Effector CD4-positive, alpha-beta T cell (primary cell): ENCODE measurements at places on chromosomes 4 and X.
A peak's percentile ranks its signal among the peaks of the same experiment; 100 is the strongest.

DNA sequence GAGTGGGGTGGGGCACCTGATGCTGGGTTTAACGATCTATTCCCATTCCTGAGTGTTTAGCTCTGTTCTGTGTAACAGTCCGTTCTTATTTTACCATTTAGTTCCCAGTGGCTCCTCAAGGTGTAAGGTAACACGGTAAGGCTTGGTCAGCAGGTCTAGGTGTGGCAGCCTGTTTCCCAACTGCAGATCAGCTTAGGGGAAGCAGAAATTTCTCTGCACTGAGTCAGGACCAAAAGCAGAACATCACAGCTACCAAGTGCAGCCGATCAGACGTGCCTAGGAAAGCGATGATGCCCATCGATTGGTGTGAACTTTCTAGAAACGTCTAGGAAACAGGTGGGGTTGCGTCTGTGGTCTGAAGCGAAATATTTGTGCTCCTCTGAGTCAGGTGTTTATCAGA is 240.1 kb downstream of the STIM2 start:
- no peak for DNase-seq

- peak; percentile 56 for DNase-seq
These were observed 4.5 kb downstream of the NBDY start for GRCh38 chrX:56733459-56734046.

DNA sequence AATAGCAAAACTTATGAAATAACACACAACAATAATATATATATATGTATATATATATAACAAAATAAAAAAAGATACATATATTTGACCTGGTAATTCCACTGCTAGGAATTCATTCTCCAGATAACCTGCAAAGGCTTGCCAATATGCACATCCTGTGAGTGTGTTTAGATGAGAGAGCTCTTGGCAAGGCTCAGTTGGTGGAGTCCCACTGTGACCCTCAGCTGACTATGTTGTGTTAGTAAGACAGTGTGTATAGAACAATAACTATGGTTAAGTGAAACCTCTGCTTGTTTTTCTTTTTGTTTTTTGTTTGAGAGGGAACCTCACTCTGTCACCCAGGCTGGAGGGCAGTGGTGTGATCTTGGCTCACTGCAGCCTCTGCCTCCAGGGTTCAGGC is 39.5 kb upstream of the RBMX start:
- DNase-seq: no peak

DNA sequence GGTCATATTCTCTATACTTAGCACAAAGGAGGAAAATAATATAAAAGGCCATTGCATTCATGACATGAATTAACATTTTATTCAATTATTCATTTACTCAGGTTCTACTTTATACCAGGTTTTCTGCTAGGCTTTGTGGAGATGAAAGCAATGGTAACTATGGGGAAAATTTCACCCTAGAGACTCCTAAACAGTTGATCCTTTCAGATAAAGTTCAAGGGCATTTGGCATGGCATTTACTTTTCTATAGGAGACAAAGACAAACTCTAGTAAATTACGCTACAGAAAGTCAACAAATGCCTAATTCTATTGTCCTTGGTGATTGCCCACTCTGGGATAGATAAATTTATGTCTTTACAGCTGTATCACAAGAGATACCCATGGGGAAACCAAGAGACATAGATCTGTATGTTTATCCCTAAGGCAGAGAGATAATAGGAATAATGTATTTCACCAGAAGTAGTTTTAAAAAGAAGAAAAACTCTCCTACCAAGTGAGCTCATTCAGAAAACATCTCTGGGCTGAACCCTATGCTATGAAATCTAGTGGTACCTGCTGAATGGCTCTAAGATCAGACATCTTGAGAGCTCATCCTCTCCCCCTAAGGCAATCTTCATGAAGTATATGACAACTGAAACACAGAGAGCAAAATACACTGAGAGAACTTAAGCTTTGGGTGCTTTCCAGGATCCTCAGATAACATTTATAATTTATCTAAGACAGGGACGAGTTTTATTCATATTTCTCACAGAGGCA is 316.7 kb downstream of the ANTXR2 start:
- DNase-seq: no peak

DNA sequence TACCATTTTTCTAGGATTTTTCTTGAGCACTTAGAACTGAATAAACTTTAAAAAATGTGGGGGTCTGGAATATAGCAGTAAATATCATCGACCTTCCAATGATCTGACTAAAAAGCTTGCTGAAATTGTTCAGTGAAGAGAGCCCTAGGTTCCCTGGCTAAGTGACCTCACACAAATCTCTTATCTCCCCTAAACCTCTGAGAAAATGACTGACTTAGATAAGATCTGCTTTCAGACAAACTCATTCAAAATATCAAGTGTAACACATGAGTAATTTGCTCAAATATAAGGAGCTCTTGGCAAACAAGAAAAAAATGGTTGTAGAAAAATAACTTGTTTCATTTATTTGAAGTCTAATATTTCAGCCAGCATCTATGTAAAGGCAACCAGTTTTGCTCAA is 441.7 kb upstream of the SLIT2 start:
- no peak for DNase-seq

DNA sequence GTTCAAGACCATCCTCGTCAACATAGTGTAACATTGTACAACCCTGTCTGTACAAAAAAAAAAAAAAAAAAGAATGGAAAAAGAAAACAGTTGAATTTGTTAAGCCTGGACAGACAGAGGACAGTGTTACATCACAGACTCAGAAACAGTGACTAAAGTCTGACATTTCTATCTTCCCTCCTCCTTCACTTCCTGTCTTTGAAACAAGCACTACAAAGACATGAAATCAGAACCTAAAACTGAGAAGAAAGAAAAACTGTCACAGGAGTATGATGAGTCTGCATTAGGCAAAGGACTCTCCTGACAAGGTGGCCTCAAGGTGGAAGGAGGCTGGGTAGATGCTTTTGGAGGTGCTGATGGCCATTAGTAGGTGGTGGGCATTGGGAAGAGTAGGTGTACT is 126.7 kb downstream of the RBM47 start:
- DNase-seq: no peak

DNA sequence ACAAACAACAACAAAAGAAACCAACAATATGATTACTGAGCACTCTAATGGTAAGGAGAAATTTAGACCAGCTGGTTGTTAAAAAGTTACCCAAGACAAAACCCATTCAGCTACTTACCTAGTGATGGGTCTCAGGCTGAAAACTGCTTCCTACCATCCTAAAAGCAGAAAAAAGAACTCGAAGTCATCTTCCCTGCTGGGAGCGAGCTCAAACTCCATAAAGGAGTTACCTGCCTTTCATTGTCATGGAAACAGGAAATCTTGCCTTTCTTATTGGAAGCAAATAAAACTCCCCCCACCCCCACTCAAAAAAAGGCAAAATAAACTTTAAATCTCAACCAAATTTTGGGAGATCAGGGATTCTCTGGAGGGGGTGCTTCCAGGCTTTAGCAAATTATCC is 1478.3 kb downstream of the C4orf33 start:
- DNase-seq: no peak

DNA sequence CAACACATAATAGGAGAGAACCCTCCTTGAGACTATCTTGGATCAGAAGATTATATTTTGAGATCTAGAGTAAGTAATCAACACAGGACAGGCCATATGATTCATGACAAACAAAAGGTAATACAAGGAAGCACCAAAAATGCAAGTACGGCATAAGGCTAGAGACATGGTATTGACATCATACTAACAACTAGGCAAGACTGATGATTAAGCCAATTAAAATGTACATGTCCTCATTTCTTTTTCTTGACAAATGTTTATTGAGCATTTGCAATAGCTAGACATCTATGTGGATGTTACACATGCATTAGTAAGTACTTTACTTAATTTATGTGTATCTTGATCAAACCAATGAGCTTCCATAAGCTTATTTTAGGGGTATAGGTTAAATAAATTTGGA is 695.7 kb upstream of the GALNTL6 start:
- no peak for DNase-seq

DNA sequence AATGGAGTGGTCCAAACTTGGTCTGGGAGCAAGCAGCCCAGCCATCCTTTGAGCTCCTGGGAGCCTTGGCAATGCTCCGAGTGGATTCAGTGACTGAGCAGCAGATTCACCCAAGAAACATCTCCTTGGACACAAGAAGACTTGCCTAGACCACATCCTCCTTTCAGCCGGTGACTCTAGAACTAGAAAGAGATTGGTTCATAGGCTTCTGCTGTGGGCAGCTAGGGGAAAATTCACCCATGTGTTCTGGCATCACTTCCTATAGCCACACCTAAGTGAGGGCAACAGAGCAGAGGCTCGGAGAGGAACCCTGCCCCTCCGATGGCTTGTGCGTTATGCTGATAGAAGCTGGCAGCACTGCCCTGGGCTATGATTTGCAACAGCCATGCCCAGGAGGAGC is 16.0 kb downstream of the ZNF275 start:
- DNase-seq: no peak

- no peak for DNase-seq
These were observed 1393.1 kb upstream of the DIAPH2 start for GRCh38 chrX:95291561-95291960.

GRCh38 chr4:146814750-146815149 is 130.9 kb downstream of the TTC29 start:
- DNase-seq: no peak

DNA sequence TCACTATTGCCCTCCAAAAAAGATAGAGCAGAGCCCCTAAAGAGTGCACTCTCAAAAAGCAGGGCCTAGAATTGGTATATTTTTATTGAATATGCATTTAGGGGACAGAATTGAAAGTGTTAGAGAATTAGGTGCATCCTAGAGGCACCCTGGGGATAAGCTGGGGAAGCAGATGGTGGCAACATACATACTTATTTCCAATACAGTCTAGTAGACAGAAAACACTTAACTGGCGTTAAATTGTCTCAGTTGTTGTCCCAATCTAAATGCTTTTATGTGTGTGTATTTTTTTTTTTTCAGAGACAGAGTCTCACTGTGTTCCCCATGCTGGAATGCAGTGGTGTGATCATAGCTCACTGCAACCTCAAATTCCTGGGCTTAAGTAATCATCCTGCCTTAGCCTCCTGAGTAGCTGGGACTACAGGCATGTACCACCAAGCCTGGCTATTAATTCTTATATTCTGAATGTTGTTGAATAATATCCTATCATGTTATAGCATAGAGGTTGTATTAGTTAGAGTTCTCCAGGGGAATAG is 481.8 kb downstream of the GRXCR1 start:
- DNase-seq: no peak

DNA sequence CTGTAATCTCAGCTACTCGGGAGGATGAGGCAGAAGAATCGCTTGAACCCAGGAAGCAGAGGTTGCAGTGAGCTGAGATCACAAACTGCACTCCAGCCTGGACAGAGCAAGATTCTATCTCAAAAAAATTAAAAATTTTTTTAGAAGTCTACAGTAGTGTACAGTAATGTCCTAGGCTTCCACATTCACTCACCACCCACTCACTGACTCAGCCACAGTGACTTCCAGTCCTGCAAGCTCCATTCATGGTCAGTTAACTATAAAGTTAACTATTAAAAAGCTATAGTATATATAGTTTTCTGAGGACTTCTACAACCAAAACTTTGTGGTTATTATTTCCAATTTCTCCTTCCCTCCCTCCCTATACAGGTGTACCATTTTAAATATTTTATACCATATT is 34.7 kb upstream of the NEUROG2 start:
- no peak for DNase-seq

- no peak for DNase-seq
These were observed 243.3 kb downstream of the CBR4 start for GRCh38 chr4:168766604-168767316.

GRCh38 chr4:115515772-115516171 is 402.4 kb upstream of the NDST4 start:
- no peak for DNase-seq

DNA sequence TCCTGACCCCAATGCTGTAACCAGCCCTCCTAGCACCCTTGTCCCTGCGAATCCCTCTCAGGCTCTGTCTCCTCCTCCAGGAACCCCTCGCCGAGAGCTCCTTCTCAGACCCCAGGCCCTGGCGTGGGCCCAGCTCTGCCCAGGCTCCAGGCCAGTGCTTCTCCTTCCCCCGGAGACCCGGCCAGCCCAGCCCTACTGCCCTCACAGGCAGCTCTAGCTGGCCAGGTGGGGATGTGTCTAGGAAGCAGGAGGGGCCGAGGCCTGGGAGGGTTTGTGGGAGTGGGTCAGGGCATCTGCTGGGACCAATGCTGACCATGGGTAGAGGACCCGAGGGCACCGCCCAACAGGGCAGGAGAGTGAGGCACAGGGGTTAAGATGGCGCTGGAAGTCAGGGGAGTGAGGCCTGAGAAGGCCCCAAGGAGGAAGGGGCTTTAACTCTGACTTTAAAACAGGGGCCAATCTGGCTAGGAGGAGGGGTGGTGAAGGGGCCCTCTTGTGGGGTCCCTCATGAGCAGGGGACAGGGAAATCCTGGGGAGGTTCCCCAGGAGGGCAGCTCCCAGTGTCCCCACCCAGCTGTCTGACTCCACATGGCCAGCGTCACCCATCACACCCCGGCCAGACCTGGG is 64.7 kb upstream of the NKX1-1 start:
- no peak for DNase-seq

- no peak for DNase-seq
These were observed 1849.7 kb downstream of the PCDH7 start for GRCh38 chr4:32569861-32570260.

DNA sequence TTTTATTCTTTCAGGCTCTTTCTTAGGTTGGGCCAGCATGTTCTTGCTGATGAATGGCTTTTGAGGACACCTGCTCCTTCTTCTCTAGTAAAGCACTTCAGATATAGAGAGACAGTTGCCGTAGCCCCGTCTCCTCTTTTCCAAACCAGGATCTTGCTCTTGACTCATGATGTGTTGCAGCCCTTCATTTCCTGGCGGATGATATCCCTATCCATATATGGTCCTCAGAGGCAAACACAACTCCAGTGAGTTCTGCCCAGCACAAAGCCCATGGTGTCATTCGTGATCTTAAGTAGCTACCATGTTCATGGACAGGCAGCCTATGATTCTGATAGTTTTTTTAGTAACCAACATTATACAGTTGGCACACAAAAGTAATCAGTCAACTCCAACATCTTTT is 59.8 kb upstream of the ACSL1 start:
- no peak for DNase-seq

DNA sequence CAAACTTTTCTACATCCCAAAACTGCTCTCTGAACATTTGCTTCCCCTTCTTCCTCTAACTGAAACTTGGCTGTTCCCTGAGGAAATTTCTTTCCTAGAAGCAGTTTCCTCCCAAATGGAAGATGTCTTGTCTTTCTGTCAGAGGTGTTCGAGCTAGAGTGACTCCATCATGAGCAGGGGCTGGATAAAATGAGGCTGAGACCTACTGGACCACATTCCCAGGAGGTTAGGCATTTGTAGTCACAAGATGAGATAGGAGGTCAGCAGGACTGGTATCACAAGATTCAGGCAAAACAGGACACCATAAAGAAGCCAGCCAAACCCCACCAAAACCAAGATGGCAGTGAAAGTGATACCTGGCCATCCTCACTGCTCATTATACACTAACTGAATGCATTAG is 35.8 kb upstream of the PGRMC2 start:
- no peak for DNase-seq

DNA sequence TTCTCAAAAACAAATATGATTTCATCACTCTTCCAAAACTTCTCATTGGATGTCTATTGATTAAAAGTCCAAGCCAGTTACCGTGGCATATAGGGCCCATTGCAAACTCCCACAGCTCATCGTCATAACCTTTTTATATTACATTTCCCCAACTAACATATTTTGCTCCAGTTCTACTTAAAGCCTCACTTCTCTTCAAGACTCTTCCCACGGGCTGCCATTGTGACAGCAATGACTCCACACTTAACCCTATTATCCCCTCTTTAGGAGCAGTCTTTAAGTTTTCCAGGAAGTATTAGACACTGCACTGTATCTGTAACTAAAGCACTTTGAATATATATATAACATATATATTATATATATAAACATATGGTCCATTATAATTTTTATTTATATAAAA is 44.5 kb downstream of the DTHD1 start:
- DNase-seq: no peak

GRCh38 chr4:20326460-20326859 is 74.8 kb downstream of the SLIT2 start:
- DNase-seq: no peak
